ENCODE measurements at places on chromosomes 5 and 9.

- no peak for DNase-seq
These were observed 166.4 kb downstream of the PIK3R1 start for GRCh38 chr5:68381909-68382308.

- no peak for DNase-seq
These were observed 231.7 kb downstream of the SYK start for GRCh38 chr9:91033270-91033669.

DNA sequence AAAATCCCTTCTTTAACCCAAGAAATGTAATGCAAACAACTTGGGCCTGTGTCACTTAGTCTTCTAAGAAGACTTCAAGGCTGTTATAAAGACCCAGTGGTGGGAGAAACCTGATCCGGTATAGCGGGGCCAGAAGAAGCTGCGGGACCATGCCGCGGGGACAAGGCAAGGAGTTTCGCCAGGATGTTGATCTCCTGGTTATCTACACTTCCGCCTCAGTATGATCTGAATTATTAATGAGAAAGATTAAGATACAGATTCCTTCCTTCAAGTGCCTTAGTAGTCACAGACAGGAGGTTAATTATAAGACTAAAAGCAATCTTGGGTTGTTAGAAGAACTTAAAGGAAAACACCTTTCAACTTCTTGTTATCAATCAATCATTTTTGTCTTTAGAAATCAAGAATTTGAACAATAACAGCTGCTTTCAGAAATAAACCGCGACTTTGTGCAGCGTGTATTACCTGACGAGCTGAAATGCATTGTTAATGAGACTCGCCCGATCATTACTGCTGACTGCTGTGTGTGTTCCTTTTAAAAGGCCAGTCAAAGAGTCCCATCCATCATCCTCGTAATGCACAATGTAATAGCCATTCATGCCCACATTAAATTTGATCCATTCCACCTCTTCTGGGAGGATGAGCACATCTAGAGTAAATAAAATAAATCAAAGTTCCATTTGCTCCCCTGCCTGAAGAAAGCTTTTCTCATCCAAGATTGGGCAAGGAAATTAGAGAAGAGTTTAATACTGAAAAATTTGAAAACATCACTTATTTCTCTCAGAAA is 22.2 kb downstream of the ERAP1 start:
- DNase-seq: no peak

DNA sequence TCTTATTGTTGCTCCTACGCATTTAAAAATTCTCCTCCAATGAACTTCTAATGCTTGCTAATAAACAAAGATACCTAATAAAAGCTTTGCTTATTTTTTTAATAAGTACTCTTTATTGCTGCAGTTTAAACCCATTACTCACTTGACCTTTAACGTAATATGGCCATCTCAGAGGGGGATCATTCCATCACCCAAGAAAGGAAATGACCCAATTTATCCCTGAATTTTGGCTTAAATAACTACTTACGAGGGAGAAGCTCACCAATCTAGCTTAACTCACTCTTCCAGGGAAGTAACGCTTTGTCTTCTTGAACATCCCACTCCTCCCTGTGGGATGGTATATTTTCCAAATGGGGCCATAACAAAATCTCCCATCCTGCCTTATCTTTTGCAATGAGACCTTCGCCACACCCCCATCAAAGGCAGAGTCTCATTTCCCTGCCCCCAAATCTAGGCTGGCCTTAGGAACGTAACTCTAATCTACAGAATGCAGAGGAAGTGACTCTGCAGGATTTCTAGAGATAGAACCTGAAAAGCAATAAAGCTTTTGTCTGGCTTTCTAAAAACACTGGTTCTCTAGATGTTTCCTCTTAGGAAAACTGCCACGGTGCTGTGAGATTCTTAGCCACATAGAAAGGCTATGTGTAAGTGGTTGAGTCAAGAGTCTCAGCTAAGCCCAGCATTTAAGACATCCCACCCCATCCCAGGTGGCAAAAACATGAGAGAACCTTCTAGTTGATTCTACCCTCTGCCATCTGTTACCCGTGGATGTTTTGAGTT is 310.0 kb downstream of the ASTN2 start:
- no peak for DNase-seq

DNA sequence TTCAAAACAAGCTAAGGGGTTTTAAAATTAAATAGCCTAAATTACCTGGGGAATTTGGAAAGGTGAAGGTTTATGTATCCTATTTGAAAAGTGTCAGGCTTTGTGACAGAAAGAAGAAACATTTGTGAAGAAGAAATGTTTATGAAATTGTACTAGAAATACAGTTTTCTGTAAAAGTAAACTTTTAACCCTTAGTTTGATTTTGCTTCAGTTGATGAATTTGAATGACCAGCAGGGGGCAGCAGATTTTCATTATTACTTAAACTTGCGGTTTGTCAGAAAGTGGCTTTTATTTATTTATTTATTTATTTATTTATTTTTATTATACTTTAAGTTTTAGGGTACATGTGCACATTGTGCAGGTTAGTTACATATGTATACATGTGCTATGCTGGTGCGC is 58.1 kb downstream of the NNT start:
- no peak for DNase-seq

DNA sequence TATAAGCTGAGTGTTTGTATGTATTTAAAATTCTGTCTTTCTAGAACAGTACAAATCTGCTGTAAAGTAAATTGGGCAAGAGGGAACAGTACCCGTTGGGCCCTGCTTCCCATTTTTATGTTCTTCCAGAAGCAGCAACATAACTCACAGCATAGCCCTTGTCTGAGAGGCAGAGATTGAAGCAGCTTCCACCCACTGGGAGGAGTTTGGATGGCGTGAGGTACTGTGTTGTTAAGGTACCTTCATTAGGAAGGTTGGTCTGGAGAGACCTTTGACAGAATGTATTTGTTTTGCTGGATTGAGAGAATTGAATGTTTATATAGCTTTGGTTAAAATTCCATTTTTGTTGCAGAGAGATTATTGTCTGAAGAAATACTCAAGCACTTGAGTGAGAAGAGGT is 24.8 kb downstream of the RAI14 start:
- no peak for DNase-seq

DNA sequence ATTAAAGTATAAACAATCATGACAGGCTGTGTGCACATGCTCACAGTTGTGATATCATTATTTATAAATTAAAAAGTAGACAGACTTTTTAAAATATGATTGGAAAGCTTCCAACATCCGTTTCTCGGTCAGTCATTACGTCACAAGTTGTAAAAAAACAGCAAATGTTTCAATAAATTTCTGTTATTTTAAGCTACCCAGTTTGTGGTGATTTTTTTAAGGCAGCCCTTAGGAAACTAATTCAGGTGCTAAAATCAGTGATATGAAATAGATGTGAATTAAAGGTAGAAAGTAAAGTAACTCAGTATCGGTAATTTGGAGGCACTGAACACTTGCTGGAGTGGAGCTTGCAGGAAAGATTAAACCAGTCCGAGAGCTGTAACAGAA is 1.2 kb downstream of the CCNH start:
- no peak for DNase-seq

GRCh38 chr5:139207297-139208000 is 9.3 kb upstream of the SIL1 start:
- peak; percentile 59 for DNase-seq

GRCh38 chr5:140145818-140146522 is 20.2 kb downstream of the IGIP start:
- peak; percentile 54 for DNase-seq

DNA sequence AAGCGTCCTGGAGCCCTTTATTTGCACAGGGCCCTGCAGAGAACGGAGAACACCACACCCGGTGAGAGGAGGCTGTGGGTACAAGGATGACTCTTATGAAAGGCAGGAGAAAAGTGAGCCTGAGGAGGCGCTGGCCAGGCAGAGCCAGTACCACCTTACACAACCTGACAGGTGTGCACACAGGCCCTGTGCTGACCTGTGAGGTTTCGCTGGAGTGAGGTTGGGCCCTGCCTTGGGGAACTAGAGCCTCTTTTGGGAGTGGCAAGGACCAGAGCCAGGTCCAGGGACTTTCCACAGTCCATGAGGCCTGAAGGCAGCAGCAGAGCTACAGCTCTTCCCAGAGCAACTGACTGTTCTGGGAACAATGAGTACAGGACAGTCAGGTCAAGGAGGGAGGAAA is 3.1 kb downstream of the SRD5A1 start:
- no peak for DNase-seq

DNA sequence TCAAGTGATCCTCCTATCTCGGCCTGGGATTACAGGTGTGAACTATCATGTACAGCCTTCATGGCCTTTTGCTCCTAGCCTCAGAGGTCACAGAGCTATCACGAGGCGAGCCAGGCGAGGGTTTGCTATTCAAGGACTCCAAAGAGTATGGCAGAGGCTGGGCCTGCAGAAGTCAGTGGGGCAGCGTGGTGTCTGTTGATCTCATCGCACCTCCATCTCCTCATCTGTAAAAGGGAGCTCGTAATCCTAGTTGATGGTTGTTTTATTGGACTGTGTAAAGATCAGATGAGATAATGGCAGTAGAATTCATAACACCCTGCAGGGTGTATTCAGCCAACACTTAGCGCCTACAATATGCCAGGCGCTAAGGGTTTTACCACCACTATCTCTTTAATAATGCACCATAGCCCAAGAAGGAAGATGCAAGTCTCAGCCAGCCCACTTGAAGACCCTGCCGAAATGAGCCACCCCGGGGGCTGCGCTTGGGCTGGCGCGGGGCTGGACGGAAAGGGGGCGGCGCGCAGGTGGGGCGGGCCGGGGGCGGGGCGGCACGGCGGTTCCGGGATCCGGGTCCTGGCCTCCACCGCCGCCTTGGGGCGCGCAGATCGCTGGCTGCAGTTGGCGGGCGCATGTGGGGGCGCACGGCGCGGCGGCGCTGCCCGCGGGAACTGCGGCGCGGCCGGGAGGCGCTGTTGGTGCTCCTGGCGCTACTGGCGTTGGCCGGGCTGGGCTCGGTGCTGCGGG is at the start of gene GALNT12:
GALNT12 (plus strand) TSS at position 601 of the 744 bp plus-strand sequence; CDS start at position 630, 29 bp downstream.
- no peak for DNase-seq

GRCh38 chr9:94925751-94926430 is 199.4 kb downstream of the AOPEP start:
- DNase-seq: no peak

DNA sequence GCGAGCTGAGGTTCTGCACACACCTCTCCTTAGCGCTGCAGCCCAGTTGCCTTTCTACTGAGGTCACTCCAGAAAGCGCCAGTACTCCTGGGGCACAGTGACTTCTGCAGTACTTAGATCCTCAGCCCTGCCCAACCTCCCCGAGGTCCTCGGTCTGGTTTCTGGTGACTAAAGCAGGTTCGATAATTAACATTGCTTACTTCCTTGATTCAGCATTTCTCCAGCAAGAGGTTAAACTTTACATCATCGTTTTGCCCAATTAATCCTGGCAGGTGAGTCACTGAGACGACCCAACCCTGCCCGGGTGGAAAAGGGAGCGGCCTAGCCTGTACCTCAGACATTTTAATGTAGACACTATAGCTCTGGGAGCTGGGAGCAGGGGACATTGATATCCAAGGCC is 77.6 kb downstream of the PLAC8L1 start:
- DNase-seq: no peak

GRCh38 chr9:92151691-92152393 is 36.6 kb upstream of the SPTLC1 start:
- peak; percentile 14 for DNase-seq

DNA sequence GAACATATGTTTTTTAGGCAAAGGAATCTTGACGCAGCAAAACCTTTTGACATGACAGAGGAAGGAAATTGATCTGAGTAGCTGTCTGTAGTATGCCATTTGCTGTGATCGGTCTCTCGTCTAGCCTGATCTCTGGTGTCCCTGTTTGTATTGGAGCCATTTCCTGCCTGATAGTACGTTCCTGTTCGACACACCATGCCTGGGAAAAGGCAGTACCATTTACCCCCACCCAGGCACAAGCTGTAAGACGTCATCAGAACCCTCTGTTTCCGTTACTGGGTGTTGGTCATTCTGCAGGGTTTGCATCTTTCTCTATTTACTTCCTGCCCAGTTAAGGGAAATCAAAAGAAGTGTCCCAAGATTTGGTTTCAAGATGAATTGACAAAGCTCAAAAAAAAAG is 129.7 kb downstream of the CEMIP2 start:
- DNase-seq: no peak

DNA sequence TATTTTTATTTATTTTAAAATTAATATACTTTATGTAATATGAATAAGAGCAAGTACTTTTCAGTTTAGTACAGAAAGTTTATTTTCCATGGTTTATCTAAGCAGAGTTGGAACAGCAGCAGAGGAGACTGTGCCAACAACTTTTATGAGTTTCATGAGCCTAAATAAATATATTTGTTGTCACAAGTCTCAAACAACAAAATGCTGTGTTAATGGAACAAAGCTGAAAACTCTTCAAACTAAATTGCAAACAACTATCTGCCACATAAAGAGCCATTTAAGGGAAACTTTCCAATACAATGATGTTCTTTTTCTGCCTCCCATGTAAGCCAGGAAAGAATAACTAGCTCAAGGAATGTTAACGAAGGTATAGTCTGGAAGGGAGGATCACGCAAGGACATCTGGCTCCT is 96.1 kb downstream of the FBN2 start:
- DNase-seq: no peak

GRCh38 chr9:81146684-81147337 is 542.5 kb downstream of the TLE1 start:
- DNase-seq: no peak

- DNase-seq: no peak
These were observed 10.3 kb downstream of the TRIM32 start for GRCh38 chr9:116697362-116697761.

DNA sequence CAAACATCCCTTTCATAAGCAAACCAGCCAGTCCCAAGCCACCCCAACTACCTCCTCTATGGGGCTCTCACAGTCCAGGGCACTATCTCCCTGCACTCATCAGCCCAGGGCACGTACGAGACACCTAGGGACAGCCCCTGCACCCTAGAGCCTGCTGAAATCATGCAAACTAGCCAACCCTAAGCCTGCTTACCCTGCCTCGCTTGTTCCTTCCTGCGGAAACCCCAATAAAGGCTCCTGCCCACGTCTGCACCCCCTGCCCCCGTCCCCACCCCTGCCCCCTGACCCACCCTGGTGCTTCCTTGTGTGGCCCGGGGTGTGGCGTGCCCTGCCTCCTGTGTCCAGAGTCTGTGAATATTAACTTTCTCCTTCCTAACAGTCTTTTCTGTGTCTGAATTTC is 135.9 kb downstream of the GADD45G start:
- no peak for DNase-seq

Data from MV-4-11 (cell line).